Psoas muscle (tissue), 8 donors: ENCODE measurements at places on chromosomes 3 and 15. TPM values are rescaled to one million over a fixed set of nuclear protein-coding genes. Genes with fewer than 3 reads are reported as not detected.

DNA sequence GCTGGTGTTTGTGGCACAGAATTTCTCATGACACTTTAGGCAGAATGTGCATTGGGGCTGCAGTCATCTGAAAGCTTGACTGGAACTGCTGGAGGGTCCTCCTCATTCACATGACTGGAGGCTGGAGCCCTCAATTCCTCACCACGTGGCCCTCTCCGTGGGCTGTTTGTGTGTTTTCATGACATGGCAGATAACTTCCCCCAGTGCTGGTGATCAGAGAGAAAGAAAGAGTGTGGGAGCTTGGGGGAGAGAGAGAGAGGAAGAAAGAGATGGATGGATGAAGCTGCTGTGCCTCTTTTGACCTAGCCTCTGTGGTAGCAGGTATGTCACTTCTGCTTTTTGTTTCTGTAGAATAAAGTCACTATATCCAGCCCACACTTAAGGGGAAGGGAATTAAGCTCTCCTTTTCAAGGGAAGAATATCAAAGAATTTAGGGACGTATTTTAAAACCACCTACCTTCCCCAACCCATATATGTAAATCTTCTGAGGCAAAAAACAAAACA is 169.6 kb upstream of the IL12A start:
- DNase-seq: no peak
- H3K36me3 ChIP-seq: no peaks in the 10 kb centered on the region
- no peak overlapping the region for H3K27ac ChIP-seq
- no peak overlapping the region for H3K4me3 ChIP-seq
- no peaks in the 10 kb centered on the region for H3K27me3 ChIP-seq

DNA sequence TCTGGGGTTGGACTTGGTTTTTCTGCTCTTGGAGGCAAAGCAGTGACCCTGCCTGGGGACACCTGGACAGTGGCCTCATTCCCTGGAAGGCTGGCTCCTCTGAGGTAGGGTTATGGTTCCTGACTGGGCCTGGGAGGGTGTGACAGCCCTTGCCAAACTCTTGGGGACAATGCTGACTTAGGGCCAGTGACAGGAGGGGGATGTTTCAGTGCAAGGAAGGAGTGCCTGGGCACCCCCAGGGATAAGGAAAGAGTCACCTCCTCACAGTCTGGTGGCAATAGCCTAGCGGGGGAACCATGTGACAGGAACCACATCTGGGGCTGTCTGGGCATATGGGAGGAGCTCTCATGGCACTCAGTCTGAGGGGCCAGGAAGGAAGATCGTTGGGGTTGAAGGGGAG is 91.8 kb downstream of the ABHD5 start:
- no peaks in the 10 kb centered on the region for H3K4me1 ChIP-seq
- no peak for DNase-seq
- peaks cover 1% of the 10 kb centered on the region for H3K27me3 ChIP-seq
- H3K36me3 ChIP-seq: no peaks in the 10 kb centered on the region
- no peak overlapping the region for H3K4me3 ChIP-seq
- no peak overlapping the region for H3K27ac ChIP-seq

GRCh38 chr15:69782139-69782658 is 315.5 kb downstream of the TLE3 start:
- H3K36me3 ChIP-seq: no peaks in the 10 kb centered on the region
- no peak overlapping the region for H3K27ac ChIP-seq
- no peaks in the 10 kb centered on the region for H3K4me1 ChIP-seq

- no peak overlapping the region for H3K4me3 ChIP-seq
- no peaks in the 10 kb centered on the region for H3K36me3 ChIP-seq
- H3K27ac ChIP-seq: no peak overlapping the region
- H3K4me1 ChIP-seq: no peaks in the 10 kb centered on the region
Measured at GRCh38 chr3:2677501-2677900, 432.7 kb downstream of the IL5RA start.

The NMNAT3 gene
- 8.9 TPM for total RNA-seq

DNA sequence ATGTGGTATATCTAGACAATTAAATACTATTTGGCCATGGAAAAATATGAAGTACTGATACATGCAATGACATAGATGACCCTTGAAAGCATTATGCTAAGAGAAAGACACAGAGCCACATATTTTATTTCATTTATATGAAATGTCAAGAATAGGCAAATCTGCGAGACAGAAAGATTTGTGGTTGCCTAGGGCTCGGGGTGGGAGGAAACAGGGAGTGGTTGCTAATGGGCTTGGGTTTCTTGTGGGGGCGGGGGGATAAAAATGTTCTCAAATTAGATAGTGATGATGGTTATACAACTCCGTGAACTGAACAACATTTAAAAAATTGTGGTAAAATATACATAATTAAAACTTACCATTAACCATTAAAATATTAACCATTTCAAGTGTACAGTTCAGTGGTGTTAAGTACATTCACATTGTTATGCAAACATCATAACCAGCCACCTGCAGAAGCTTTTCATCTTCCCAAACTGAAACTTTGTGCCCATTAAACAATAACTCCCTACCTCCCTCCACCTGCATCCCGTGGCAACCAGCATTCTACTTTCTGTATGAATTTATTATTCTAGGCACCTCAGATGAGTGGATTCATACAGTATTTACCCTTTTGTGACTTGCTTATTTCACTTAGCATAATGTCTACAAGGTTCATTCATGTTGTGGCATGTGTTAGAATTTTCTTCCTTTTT is 24.3 kb upstream of the ANP32A start:
- H3K27me3 ChIP-seq: peaks cover 5% of the 10 kb centered on the region
- no peak overlapping the region for H3K4me3 ChIP-seq
- no peaks in the 10 kb centered on the region for H3K4me1 ChIP-seq
- no peak for DNase-seq
- no peak overlapping the region for H3K27ac ChIP-seq

The SYNPR gene
- total RNA-seq: not detected

- no peak overlapping the region for H3K27ac ChIP-seq
- H3K36me3 ChIP-seq: no peaks in the 10 kb centered on the region
- DNase-seq: no peak
- no peaks in the 10 kb centered on the region for H3K27me3 ChIP-seq
- H3K4me1 ChIP-seq: no peaks in the 10 kb centered on the region
Measured at GRCh38 chr15:69902414-69903062, 195.2 kb downstream of the TLE3 start.

DNA sequence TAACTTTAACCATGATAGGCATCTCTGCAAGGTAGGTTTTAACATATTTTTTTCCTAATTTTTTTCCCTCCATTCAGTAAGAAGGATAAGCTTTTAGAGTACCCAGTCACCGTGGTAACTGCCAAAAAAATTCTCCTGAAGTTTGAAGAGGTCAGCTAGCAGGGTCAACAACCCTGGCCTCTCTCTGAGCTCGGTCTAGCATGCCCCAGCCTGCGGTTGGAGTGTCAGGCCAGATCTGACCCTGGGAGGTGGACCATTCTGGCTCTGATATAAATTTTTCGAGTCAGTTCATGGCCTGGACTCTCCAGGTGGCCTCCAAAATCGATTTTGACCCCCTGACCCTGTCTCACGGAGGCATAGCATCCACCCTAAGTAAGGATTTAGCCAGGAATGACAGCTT is 29.7 kb downstream of the SOX2 start:
- no peak for DNase-seq
- H3K36me3 ChIP-seq: no peaks in the 10 kb centered on the region
- H3K27me3 ChIP-seq: no peaks in the 10 kb centered on the region
- no peak overlapping the region for H3K4me3 ChIP-seq

- no peaks in the 10 kb centered on the region for H3K4me1 ChIP-seq
- H3K36me3 ChIP-seq: no peaks in the 10 kb centered on the region
- DNase-seq: no peak
- H3K27me3 ChIP-seq: no peaks in the 10 kb centered on the region
Measured at GRCh38 chr3:28564211-28564610, 215.6 kb upstream of the AZI2 start.

DNA sequence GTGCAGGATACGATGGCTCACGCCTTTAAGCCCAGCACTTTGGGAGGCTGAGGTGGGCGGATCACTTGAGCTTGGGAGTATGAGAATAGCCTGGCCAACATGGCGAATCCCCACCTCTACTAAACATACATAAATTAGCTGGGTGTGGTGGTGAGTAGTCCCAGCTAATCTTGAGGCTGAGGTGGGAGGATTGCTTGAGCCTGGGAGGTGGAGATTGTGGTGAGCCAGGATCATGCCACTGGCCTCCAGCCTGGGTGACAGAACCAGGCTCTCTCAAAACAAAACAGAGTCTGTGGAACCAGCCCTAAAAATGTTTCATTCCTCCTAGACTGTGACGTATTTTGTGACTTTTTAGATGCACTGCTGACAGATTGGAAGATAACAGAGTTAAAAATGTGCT is 34.3 kb upstream of the RAD51 start:
- no peak for DNase-seq
- H3K27ac ChIP-seq: no peak overlapping the region
- no peaks in the 10 kb centered on the region for H3K27me3 ChIP-seq

DNA sequence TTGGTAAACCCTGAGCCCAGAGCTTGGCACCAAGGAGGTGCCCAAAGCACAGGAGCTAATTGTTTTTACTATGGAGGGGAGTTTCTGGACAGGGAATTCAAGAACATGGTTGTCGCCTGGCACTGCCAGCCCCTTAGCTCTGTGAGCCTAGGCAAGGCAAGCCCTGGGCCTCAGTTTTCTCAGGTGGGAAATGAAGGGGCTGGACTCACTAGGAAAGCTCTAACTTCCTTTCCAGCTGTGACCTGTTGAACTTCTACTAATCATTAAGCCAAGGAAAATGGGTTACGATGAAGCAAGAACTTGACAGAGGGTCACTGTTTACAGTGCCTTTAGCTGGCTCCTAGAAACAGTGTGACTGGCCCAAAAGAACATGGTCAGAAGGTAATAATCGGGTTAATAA is 277.2 kb downstream of the SHQ1 start:
- H3K27me3 ChIP-seq: no peaks in the 10 kb centered on the region
- H3K4me1 ChIP-seq: no peaks in the 10 kb centered on the region
- no peaks in the 10 kb centered on the region for H3K36me3 ChIP-seq
- H3K4me3 ChIP-seq: no peak overlapping the region

The CCDC71 gene
- 20.5 TPM for total RNA-seq

The GLDN gene
- 1.1 TPM for total RNA-seq

- no peak overlapping the region for H3K4me3 ChIP-seq
- DNase-seq: peak; percentile 69
- no peaks in the 10 kb centered on the region for H3K36me3 ChIP-seq
- no peaks in the 10 kb centered on the region for H3K27me3 ChIP-seq
Measured at GRCh38 chr15:22887157-22887951, 48.9 kb downstream of the NIPA2 start.

The PDCD10 gene
- 16.4 TPM for total RNA-seq

DNA sequence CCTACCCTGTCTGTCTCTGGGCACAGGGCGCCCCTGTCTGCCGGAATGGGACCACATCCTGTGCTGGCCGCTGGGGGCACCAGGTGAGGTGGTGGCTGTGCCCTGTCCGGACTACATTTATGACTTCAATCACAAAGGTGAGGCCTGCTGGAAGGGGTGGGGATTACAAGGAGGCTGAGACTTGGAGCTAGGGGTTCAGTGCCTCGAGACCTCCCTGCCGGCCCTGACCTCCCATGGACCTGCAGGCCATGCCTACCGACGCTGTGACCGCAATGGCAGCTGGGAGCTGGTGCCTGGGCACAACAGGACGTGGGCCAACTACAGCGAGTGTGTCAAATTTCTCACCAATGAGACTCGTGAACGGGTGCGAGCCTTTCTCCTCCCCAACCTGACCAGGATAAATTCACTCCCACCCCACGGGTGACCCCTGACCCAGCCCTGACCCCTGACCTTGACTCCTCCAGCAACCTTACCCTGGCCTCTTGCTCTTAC is 20.4 kb downstream of the PTH1R start:
- DNase-seq: no peak
- no peak overlapping the region for H3K4me3 ChIP-seq
- peak overlapping the region; percentile 36 for H3K27ac ChIP-seq
- H3K4me1 ChIP-seq: no peaks in the 10 kb centered on the region
- H3K36me3 ChIP-seq: no peaks in the 10 kb centered on the region
- no peaks in the 10 kb centered on the region for H3K27me3 ChIP-seq

DNA sequence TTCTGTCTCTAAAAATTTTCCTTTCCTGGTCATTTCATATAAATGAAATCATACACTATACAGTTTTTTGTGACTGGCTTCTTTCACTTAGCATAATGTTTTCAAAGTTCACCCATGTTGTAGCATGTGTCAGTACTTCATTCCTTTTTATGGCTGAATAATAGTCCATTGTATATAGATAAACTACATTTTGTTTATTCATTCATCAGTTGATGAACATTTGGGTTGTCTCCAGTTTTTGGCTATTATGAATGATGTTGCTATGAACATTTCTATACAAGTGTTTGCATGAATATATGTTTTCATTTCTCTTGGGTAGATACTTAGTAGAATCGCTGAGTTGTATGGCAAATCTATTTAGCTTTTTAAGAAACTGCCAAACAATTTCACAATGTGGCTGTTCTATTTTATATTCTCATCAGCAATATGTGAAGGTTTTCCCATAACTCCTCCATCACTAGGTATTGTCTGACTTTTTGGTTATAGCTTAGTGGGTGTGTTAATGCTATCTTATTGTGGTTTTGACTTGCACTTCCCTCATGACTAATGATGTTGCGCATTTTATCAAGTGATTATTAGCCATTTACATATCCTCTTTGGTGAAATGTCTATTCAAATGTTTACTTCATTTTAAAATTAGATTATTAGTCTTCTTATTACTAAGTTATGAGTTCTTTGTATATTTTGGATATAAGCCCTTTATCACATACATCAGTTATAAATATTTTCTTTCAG is 21.7 kb upstream of the AP4E1 start:
- no peak overlapping the region for H3K27ac ChIP-seq
- no peaks in the 10 kb centered on the region for H3K4me1 ChIP-seq
- no peaks in the 10 kb centered on the region for H3K36me3 ChIP-seq
- no peak for DNase-seq
- no peak overlapping the region for H3K4me3 ChIP-seq

- H3K27ac ChIP-seq: peak within 1 kb of the TSS; percentile 93
- H3K27me3 ChIP-seq: no peaks in the 10 kb centered on the region
- H3K4me1 ChIP-seq: peaks cover 36% of the 10 kb centered on the region
- H3K36me3 ChIP-seq: no peaks in the 10 kb centered on the region
Measured at GRCh38 chr3:127822041-127822681, at the start of gene MGLL. Gene MGLL (minus strand): TSS chr3:127822515. CDS start chr3:127822318, 197 bp downstream.

The HTR3E gene
- total RNA-seq: not detected

The PTH1R gene
- 1.1 TPM for total RNA-seq

The ANKUB1 gene
- total RNA-seq: not detected

The USP4 gene
- 29.1 TPM for total RNA-seq

GRCh38 chr3:156551746-156552145 is 3.2 kb downstream of the SSR3 start:
- H3K27ac ChIP-seq: peak overlapping the region; percentile 26
- peaks cover 68% of the 10 kb centered on the region for H3K36me3 ChIP-seq
- H3K4me3 ChIP-seq: no peak overlapping the region
- H3K4me1 ChIP-seq: peaks cover 57% of the 10 kb centered on the region
- DNase-seq: no peak

The STAB1 gene
- 47.5 TPM for total RNA-seq

The ATP13A4 gene
- 0.25 TPM for total RNA-seq

The ANKDD1A gene
- total RNA-seq: 0.86 TPM

The EFCC1 gene
- 0.38 TPM for total RNA-seq

DNA sequence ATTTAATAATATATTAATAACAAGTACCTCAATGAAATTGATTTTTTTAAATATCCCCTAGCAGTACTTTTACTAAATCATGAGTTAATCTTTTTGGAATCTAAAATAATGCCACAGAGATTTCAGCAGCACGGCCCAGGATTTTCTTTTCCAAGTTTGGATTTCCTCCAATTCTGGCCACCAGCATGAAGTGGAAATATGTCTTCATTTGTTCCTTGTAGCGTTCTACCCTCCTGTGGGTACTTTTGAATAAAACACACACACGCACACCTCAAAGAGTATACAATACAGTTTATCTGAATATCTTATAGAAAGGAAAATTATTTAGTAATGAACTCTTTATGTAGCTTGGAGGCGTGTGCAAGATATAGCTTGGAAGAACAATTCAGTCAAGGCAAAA is 125.1 kb upstream of the STT3B start:
- no peaks in the 10 kb centered on the region for H3K4me1 ChIP-seq
- DNase-seq: no peak
- no peaks in the 10 kb centered on the region for H3K27me3 ChIP-seq
- no peak overlapping the region for H3K4me3 ChIP-seq
